ENCODE measurements at places on chromosomes 7 and 10. TPM values are rescaled to one million over a fixed set of nuclear protein-coding genes. Genes with fewer than 3 reads are reported as not detected.
A peak's percentile ranks its signal among the peaks of the same experiment; 100 is the strongest.

- no peak for DNase-seq
Measured at GRCh38 chr10:54985732-54986131, 184.7 kb upstream of the PCDH15 start.

DNA sequence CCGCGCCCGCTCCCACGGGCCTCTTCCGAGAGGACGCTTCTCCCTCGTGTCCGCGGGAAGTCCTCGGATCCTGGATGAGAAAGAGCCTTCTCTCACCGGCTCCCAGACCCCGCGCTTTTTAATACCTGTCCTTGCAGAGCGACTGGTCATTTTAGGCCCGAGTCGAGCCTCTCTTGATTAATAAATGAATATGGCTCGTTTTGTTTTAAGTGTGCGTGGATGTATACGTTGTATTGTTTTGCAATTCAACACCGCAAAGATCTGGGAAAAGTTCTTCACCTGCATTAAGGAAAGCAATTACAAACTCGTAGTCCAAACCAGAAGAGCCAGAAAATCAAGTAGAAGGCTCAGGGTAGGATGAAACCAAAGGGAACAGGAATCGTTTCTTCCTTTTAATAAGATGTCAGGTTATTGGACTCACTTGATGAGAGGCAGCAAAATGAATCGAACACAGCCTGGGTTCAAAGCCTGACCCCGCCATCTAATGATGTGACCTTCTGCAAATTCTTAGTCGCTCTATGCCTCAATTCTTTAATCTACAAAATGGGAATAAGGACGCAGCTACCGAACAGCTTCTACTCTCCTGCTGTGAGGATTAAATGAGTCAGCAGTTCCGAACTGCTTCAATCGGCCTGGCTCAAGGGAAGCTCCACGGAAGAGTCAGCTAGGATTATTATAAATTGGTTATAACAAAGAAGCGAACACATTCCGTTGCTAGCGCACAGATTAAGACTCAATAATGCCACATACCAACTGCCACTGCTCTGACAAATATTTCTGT is 277.8 kb upstream of the NEBL start:
- no peak for DNase-seq

GRCh38 chr10:77104459-77104980 is 533.1 kb downstream of the KCNMA1 start:
- peak; percentile 61 for DNase-seq

DNA sequence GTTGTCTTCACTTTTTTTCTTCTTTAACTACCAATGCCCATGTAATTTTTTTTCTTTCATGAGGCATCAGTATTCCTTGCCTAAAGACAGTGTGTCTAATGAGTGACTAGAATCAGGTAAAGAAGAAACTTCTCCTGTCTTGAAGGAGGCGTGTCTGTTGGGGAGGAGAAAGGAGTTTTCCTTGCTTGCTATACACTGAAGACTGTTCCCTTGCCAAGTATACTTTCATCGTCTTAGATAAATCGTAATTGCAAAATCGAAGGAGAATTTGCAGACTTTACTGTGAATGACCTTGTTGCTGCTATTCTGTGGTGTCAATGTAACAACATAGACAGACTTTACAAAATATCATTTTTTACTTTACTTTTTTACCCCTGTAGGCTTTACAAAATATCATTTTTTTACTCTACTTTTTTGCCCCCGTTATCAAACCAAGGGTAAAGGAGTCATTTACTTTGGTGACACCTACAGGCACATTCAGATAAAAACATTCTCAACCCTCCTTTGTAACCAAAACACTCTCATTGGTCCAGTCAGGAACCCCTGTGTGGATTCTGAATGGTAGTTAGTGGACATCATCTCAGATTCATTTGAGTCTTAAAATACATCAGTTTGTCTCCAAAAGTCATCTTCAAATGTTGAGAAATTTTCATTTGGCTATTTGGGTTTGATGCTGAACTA is 232.4 kb downstream of the AHR start:
- DNase-seq = no peak

- DNase-seq = no peak
Measured at GRCh38 chr10:128027822-128028507, 98.3 kb downstream of the MKI67 start.

GRCh38 chr7:129947701-129948100 is 5.1 kb downstream of the UBE2H start:
- DNase-seq = no peak

DNA sequence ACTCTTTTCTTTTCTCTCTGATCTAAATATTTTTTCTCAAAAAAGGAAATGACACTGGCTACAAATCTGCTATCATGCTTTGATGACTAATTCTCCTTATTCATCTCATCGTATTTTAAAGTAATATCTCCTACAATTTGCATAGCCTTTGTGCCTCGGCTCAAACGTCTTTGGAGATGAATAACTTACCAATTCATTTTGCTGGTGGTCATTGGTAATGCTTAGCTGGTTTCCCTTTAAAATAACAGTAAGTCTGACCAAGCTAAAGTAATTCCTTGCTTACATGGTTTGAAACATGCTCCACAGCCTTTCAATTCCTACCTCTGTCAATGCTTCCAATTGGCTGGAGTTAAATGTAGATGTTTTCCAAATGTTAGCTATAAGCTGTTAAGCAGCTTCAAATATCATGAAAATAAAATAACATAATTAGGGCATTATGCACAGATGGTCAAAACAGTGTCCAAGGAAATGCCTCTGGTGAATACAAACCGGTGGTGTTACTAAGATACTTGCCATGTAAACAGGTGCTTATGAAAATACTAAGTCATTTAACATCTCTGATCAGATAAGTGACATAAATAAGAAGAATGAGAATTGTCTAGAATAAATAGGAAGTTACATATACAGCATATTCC is 435.0 kb downstream of the POM121L12 start:
- no peak for DNase-seq

- DNase-seq = no peak
Measured at GRCh38 chr10:13787015-13787421, 200.3 kb downstream of the PRPF18 start.

DNA sequence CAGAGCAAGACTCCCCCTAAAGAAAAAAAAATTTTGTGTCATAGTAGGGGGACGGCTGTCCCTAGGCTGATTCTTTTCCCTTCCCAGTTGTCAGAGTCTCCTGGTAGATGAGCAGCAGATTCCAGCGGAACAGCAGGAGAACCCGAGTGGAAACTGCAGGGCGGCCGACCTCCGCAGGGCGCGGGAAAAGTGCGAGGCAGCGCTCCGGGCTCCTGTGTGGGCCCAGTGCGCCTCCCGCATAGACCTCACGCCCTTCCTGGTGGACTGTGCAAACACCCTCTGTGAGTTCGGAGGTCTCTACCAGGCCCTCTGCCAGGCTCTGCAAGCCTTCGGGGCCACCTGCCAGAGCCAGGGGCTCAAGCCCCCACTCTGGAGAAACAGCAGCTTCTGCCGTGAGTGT is 46.0 kb downstream of the ZAN start:
- no peak for DNase-seq

- DNase-seq = no peak
Measured at GRCh38 chr10:122282253-122282671, 11.2 kb downstream of the BTBD16 start.

DNA sequence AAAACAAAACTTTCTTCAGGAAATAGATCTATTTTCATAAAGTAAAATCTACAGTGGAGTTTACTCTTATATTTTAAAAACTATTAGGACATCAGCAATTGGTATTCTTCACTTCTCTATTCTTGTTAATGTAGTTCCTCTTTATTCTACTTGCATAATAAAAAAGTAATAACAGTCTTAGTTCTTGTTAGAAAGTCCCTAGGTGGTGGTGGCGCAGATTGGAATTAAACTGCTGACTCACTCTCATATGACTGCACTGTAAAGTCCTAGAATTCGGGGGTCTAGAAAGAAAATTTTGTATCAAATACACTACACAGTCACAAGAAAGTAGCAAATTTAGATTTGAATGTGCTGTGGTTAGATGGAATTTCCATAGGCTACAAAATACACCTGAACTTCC is 44.6 kb upstream of the TES start:
- no peak for DNase-seq

DNA sequence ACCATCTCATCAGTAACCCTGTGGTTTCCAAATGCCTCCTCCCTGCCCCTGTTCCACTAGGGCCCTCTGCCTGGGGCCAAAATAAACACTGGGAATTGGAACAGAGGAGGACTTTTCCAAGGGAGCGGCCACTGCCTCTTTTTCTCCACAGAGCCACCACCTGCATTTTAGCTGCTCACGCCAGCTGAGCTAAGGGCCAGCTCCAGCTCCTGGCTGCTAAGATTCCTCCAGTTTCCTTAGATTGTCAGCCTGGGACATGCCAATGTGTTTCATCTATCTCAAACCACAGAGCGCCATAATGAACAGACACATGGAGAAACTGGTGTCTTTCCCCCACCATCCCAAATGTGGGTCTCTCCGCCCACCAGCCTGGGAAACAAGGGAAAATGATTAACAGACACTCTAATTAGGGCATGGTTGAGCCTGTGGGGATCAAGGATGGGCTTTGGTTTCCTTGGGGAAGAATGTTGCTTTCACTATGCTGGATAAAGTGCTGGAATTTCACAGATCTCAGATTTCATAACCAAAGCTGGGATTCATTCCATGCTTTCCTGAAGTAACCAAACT is 52.2 kb downstream of the ASB13 start:
- DNase-seq = no peak

GRCh38 chr10:14163377-14164086 is 167.2 kb downstream of the FRMD4A start:
- no peak for DNase-seq

- DNase-seq = no peak
Measured at GRCh38 chr7:33841705-33842129, 63.6 kb upstream of the BMPER start.

- no peak for DNase-seq
Measured at GRCh38 chr7:39394105-39394680, 172.0 kb upstream of the YAE1 start.

GRCh38 chr10:10910634-10911033 is 107.0 kb upstream of the CELF2 start:
- no peak for DNase-seq

DNA sequence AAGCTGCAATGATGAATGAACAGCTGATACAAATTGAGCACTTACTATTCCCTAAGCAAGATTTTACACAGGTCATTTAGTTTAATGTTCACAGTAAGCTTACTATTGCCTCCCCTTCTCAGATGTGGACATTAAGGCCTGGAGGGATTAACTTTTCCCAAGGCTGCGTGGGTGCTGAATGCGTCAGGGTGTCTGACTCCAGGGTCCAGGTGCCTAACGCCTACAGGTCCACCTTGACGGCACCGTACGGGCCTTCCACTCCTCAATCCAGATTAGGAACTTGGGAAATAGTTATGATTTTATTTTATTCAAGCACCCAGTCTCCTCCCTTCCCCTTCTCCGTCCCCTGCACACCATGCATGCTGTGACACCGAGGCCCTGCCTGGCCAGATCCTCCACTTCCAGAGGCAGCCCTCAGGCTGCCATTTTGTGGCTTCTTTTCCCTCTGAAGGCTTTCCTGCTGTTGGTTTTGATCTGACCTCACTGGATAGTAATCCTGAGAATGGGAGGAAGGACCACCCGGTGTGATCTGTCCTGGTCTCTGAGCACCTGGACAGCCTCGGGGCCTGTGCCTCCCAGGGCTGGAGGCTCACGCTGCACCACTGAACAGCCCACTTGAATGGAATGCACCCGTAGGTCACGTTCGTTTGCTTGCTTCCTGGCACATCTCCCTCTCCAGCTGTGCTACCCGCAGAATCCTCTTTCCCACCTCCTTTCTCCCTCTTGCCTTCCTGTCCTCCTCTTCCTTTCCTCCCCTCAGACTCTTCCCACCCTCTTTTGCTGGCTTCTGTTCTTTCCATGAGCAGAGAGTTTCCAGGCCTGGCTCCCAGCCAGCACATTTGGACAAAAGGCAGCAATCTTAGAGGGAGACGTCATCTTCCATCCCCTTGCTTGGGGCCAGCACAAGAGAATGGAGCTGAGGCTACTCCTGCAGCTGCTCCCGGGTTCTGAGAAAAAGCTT is 14.4 kb downstream of the DENND2A start:
- peak; percentile 80 for DNase-seq

Gene NOS3
- polyA plus RNA-seq = 9.3 TPM

Gene NUTM2B
- 2.8 TPM for polyA plus RNA-seq

Gene RBM17
- 158 TPM for polyA plus RNA-seq

Gene PPP1R9A
- 30.1 TPM for polyA plus RNA-seq

Gene NME8
- polyA plus RNA-seq = not detected

Gene KIN
- 24.8 TPM for polyA plus RNA-seq

Gene TUBB8
- 1.0 TPM for polyA plus RNA-seq

Measured in right renal pelvis (tissue), 4 donors.